ENCODE measurements at places on chromosomes 7 and 10.

DNA sequence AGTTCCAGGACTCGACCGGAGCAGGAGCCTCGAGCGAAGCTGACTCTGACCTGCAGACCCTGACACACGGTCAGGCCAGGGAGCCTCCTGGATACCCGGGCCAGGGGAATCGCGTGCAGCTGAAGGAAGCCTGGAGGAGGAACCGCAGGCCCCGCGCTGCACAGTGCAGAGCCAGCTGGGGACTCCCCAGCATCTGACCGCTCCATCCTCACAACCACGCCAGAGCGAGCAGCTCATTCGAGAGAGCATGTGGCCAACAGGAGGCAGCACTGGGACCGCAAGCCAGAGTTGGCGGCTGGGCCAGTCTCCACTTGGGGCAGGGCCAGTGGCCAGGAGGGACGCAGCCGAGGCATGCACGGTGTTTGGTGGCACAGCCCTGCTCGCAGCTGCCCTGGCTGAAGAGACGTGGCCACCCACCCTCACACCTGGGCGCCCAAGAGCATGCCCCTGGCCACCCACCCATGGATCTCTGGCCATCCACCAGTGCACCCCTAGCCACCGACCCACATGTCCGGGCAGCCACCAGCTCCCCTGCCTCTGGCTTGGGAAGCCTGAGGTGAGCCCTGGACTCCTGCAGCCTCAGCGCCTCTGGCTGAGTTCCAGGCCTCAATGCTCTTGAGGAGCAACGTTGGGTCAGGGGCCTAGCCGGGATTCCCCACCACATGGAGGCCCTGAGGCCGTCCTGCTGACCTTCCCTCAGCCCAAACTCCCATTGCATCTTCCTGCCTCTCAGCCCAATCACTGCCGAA lies 213.9 kb downstream of the ELFN1 start:
- DNase-seq: no peak

DNA sequence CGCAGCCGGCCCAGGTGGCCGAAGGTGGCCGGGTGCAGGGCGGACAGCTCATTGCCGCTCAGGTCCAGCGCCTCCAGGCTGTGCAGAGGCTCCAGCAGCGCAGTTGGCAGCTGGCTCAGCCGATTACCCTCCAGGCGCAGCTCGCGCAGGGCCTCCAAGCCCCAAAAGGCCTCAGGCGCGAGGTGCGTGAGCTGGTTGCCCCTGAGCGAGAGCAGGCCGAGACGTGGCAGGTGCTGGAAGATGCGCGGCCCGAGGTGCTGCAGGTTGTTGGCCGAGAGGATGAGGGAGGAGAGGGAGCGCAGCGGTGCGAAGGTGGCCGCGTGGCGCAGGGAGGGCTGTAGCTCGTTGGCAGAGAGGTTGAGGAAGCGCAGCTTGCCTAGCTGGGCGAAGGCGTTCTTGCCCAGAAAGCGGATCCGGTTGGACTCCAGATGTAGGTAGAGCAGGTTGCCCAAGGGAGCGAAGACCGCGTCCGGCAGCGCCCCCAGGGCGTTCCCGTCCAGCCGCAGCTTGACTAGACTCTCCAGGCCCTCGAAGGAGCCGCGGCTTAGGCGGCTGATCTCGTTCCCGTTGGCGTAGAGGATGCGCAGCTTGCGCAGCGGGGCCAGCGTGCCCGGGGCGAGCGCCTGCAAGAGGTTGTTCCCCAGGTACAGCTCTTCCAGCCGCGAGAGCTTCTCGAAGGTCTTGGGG lies 923 bp downstream of the TRIL start:
- no peak for DNase-seq

DNA sequence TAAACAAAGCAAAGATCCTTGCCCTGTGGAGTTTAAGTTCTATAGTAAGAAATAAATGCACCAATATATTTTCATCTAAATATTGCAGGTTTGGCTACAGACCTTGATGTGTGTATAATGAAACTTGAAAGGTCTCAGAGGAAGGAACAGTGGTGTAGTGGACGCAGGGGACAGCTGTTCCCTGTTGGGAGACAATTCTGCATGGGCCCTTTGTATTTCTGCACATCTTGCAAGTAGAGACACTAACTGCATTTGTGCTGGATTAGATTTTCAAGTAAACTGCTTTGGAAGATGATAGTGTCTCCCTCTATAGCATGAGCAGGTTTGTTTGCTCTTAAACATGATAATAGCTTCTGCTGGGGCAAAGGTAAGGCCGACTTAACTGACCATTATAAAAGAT lies 57.5 kb upstream of the FAM133B start:
- DNase-seq: no peak

- DNase-seq: no peak
Measured at GRCh38 chr7:127769696-127770400, 117.9 kb downstream of the SND1 start.

DNA sequence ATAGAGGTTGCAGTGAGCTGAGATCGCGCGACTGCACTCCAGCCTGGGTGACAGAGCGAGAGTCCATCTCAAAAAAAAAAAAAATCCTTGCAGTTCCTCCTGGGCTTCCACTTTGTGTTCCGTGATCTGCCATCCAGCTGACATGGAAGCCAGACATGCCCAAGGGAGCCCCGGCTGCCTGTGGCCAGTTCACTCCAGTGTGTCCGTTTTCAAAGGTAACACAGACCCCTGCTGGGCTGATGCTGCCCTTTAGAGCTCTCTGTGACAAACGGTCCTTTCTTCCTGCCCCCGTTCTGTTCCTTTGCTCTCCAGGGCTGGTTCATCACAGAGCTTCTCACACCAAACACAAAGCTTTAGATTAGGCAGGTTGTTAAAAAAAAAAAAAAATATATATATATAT lies 130.8 kb downstream of the CUL2 start:
- no peak for DNase-seq

DNA sequence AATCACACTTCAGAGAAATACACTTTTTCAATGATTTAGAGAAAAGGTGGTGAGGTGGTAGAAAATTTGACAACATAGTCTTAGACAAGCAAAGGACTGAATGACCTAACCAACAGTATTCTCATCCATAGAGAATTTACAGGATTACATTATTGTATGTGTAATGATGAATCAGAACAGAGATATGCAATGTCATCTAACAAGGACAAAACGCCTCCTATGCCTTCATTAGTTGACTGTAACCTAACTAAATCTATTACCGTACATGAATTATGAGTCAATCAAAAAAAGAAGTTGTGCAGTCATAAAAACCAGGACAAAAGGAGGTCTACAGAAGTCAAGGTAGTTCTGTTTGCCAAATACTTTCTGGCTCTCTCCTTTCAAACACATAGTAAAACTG lies 66.5 kb downstream of the RAB11FIP2 start:
- no peak for DNase-seq

- no peak for DNase-seq
Measured at GRCh38 chr7:33108554-33109004, 625 bp downstream of the RP9 start.

DNA sequence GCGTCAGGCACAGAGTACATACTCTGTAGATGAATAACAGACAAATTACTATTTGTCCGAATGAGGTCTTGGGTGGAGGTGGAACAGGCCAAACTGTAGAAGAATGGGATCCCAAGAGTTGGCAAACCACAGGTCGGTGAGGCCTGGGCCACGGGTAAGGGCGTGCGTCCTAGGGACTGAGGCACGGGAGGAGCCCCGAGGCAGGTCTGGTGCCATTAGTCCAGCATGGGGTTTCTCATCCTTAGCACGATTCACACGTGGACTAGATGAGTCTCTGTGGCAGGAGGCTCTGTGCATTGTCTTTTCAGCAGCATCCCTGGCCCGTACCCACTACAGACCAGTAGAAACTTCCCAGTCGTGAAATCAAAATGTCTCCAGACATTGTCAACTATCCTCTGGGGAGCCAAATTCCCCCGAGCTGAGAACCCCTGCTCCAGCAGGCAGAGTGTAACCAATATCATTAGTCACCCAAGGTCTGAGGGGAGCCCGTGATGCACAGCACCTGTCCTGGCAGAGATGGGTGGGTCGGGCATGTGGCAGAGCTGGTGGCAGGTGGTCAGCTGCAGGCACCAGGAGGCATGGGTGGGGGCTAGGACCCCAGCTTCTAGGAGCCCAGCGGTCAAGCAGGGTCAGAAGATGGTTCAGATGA lies 61.3 kb downstream of the COL13A1 start:
- DNase-seq: no peak

DNA sequence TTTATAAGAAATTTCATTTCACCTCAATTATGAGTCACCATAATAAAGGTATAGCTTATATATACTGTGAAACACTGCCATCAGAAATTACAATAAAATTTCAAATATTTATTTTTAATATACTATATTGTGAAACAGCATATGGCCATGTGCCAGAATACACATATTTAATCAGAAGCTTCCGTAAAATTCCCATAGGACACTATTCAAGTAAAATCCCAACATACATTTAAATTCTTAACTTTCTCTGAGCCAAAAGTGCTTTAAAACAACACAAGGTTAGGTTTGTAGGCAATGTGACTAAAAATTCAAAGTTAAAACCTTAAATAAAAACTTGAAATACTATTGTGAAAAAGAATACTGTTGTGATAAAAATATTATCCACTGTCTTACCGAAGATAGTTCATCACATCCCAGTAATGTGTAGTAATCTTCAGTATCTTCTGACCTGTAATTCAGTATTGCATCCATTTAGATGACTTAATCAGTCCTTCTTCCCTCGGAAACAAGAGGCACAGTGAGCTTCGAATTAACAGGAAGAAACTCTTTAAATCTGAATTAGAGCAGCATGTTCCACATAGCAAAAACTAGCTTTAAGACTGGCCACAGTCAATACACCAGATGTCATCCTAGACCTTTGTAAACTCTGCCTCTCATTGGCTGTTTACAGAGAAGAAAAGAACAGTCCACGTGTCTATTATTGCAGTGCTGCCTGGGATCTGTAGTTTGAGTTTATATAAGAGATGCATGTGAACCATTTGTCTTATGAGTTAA lies at the start of gene DNAJC12:
Gene DNAJC12 (minus strand): TSS at position 648 of the 774 bp plus-strand sequence. CDS start 177 bp downstream, at position 471.
- no peak for DNase-seq

DNA sequence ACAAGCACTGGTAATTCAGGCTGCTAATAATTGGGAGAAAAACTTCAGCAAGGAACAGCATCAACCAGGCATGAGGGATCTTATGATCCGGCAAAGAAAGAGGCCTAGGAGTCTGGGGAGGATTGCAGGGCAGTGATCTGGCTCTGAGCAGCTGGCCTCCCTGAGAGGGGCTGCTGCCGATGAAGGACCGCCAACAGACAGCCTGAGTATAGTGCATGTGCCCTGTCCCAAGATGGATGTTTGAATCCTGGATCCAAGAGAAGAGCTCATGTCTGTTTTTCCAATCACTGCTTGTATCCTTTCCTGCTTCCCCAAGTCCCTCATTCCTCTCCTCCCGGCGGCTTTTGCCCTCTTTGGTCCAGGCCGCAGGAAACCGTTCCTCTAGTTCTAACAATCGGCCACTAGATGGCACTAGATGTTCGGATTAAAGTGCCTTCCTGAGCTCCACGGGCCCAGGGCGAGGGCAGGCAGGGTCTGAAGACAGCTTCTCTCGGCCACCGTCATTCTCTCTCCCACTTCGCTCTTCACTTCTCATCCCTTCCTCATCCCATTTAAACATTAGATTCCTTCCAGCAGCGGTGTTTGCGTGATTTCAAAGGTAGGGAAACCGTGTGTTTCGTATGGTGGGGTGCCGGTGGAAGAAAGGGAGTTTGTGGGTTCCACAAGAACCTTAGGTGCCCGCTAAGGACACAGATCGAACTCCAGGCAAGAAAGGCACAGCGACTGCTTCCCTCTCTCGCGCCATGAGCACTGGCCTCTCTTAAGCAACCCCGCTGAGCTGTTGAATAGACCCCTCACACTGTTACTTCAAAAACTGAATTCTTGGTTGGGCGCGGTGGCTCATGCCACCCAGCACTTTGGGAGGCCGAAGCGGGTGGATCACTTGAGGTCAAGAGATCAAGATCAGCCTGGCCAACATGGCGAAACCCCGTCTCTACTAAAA lies 82.4 kb downstream of the ADCYAP1R1 start:
- no peak for DNase-seq

Data from stimulated activated CD8-positive, alpha-beta memory T cell treated with anti-CD3 and anti-CD28 coated beads, Interleukin-4, amount 100 ng/mL, for 1 hour (primary cell).